Ureter (tissue), 1 donor: ENCODE measurements at places on chromosomes 16 and 17. TPM values are rescaled to one million over a fixed set of nuclear protein-coding genes. Genes with fewer than 3 reads are reported as not detected.
A peak's percentile ranks its signal among the peaks of the same experiment; 100 is the strongest.

- DNase-seq: no peak
Observed at GRCh38 chr16:34803683-34804416, 1344.4 kb downstream of the TP53TG3F start.

GRCh38 chr17:11326492-11326891 is 85.5 kb downstream of the SHISA6 start:
- DNase-seq: no peak

GRCh38 chr16:269061-269796 is 6.5 kb downstream of the RGS11 start:
- no peak for DNase-seq

DNA sequence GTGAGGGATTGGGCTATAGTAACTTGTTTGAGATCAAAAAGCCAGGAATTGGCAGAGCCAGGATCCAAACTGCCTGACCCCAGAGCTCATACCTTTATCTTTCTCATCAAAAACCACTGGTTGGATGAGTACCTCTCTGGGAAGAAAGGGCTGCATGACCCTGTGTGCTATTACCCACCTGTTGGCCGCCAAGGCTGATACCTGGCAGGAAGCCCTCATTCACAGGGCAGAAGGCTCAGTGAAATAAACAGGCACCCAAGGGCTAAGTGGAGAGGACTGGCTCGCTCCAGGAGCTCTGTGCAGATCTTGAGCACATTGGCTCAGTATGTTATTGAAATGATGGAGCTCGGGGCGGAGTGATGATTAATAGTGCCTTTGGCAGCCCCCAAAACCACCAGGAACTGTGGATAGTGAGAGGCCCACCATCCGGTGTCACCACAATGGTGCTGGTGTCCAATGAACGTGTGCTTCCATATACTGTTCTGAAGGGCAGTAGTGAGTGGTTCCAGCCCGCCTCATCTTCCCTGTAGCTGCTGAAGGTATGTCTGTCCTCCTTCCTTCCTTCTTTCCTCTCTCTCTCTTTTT is 197.6 kb downstream of the MSI2 start:
- no peak for DNase-seq

GRCh38 chr16:23537390-23537789 is 19.8 kb downstream of the EARS2 start:
- DNase-seq: no peak

- DNase-seq: peak; percentile 90
Observed at GRCh38 chr17:40026816-40027613, 11.8 kb downstream of the CSF3 start.

- no peak for DNase-seq
Observed at GRCh38 chr17:44356241-44356640, 7.4 kb downstream of the FAM171A2 start.

- no peak for DNase-seq
Observed at GRCh38 chr17:73112246-73112645, 19.8 kb upstream of the SLC39A11 start.

- no peak for DNase-seq
Observed at GRCh38 chr16:75024594-75024993, 25.8 kb downstream of the ZNRF1 start.

GRCh38 chr17:28112181-28112580 is 69.7 kb downstream of the NLK start:
- DNase-seq: no peak

- no peak for DNase-seq
Observed at GRCh38 chr17:79305768-79306423, 231.3 kb downstream of the ENGASE start.

- no peak for DNase-seq
Observed at GRCh38 chr17:61179380-61179806, 220.2 kb upstream of the TBX2 start.

The WNK4 gene
- total RNA-seq: not detected

The TBC1D3 gene
- total RNA-seq: not detected
